ENCODE measurements at places on chromosomes 2 and 18.

- no peak for DNase-seq
Observed at GRCh38 chr2:233912691-233913423, 4.3 kb upstream of the TRPM8 start.

DNA sequence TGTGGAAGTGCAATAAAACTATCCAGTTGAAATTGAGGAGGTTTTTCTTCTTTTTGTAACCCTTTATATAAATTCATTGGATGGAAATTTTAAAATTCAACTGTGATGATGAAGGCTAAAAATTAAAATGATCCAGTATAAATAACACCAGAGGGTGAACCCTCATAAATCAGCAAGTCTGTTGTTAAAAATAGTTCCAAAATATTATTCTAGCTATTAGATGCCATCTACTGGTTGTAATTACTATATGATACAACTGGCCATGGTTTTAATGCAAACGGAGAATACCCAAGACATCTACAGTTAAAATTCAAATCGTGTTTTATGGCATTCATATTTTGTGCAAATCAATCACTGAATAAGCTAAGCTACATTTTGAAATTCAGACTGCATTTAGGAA is 53.8 kb downstream of the TMEM200C start:
- no peak for DNase-seq

GRCh38 chr2:50535971-50536759 is 495.8 kb downstream of the NRXN1 start:
- no peak for DNase-seq

GRCh38 chr18:10454681-10455557 is 484 bp downstream of the APCDD1 start:
- no peak for DNase-seq

DNA sequence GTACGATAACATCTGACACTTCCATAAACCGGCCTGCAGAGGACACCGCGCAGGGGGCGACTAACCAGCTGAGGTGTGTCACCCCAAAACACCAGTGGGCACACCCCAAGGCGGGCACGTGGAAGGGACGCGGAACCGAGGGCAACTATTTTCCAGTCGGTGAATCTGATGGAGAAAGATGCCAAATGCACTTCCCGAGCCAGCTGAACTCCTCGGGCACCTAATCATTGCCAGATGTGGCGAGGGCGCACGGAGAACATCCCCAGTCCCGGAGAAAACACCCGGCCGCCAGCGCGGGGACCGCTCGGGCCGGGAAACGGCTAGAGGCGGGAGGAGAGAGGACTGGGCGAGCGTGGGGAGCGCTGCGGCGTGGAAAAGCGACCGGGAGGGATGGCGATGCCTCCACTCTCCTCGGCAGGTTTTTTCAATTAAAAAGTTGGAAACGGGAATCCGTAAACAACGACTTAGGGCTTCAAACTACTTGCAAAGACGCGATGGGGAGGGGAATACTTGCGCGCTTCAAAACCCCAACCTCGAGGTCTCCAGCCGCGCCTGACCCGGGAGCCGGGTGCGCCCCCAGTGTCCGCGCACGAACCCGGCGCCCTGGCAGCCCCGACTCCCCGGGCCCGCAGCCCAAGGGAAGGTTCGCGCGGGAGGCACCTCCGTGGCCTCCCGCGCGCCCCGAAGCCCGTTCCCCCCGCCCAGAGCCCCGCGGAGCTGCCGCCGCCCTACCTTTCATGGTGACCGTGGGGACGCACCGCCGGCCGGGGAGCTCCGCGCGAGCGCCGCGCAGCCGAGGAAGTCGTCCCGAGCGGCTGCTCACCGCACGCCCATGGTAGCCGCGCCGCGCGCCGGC is 497 bp downstream of the COLEC12 start:
- no peak for DNase-seq

DNA sequence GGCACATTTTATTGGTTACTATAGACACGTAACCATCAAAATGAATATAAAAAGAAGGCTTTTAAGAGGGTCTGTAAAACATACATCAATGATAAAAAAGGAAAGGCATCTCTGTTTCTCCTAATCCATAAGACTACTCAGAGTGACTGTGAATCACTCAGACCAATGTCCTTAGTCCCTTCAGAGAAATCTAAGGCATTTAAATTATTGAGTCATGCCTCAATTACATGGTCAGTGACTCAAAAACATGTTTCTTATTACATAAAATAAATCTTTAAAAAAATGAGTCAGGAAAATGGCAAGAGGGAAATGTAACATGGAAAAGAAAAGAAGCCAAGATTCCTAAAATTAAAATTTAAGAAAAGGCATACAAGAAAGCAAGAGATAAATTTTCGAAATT is 146.6 kb downstream of the ERBB4 start:
- no peak for DNase-seq

GRCh38 chr2:109243526-109244303 is 114.7 kb downstream of the SH3RF3 start:
- no peak for DNase-seq

GRCh38 chr2:138058427-138058826 is 94.2 kb downstream of the HNMT start:
- DNase-seq: no peak

DNA sequence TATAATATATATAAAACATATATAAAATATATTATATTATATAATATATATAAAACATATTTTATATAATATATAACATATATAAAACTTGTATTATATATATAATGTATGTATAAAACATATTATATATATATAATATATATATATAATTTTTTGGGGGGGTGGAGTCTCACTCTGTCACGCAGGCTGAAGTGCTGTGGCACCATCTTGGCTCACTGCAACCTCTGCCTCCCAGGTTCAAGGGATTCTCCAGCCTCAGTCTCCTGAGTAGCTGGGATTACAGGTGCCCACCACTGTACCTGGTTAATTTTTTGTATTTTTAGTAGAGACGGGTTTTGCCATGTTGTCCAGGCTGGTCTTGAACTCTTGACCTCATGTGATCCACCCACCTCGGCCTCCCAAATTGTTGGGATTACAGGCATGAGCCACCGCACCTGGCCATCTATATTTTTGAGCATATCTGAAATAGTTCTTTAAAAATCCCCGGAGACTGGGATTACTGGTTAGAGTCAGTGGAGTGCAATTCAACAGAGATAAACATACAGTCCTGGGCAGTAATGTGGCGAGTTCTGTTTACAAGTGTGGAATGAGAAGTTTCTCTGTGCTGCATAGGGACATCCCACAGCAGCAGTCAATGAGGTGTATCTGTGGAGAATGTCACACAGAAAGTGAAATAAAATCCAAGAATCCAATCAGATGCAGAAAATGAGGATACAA is 208.4 kb downstream of the MYCN start:
- DNase-seq: no peak

- DNase-seq: no peak
Observed at GRCh38 chr18:72089432-72089831, 454.7 kb downstream of the CBLN2 start.
